Breast epithelium (tissue), 4 donors: ENCODE measurements at places on chromosomes 6 and 20.

DNA sequence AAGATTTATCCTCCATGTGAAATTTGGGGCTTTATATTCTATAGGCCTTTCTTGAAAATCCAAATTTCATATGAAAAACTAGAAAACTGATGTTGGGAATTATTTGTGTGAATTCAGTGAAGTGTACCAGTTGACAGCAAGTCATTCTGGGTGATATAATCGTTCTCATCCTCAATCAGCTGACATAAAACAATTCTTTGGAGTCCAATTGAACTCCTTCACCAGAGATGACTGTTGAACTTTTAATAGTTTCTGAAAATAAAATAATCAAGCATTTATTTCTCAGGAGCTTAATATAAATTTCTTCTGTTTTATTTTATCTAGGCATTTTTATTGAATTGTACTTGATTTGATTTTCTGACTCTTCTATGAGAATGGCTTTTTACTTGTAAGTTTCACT is 92.6 kb downstream of the ADGRB3 start:
- H3K36me3 ChIP-seq, result no peaks in the 10 kb centered on the region
- H3K27me3 ChIP-seq, result no peaks in the 10 kb centered on the region
- no peak overlapping the region for H3K4me3 ChIP-seq
- H3K27ac ChIP-seq, result no peak overlapping the region

- no peak overlapping the region for H3K27ac ChIP-seq
- H3K36me3 ChIP-seq, result no peaks in the 10 kb centered on the region
- no peak for DNase-seq
- peaks cover 6% of the 10 kb centered on the region for H3K4me1 ChIP-seq
- H3K4me3 ChIP-seq, result no peak overlapping the region
Measured at GRCh38 chr6:53484476-53485280, 60.2 kb downstream of the GCLC start.

- no peaks in the 10 kb centered on the region for H3K27me3 ChIP-seq
- no peaks in the 10 kb centered on the region for H3K4me1 ChIP-seq
- no peak overlapping the region for H3K4me3 ChIP-seq
- no peaks in the 10 kb centered on the region for H3K36me3 ChIP-seq
Measured at GRCh38 chr6:126174697-126175096, 165.2 kb upstream of the CENPW start.

DNA sequence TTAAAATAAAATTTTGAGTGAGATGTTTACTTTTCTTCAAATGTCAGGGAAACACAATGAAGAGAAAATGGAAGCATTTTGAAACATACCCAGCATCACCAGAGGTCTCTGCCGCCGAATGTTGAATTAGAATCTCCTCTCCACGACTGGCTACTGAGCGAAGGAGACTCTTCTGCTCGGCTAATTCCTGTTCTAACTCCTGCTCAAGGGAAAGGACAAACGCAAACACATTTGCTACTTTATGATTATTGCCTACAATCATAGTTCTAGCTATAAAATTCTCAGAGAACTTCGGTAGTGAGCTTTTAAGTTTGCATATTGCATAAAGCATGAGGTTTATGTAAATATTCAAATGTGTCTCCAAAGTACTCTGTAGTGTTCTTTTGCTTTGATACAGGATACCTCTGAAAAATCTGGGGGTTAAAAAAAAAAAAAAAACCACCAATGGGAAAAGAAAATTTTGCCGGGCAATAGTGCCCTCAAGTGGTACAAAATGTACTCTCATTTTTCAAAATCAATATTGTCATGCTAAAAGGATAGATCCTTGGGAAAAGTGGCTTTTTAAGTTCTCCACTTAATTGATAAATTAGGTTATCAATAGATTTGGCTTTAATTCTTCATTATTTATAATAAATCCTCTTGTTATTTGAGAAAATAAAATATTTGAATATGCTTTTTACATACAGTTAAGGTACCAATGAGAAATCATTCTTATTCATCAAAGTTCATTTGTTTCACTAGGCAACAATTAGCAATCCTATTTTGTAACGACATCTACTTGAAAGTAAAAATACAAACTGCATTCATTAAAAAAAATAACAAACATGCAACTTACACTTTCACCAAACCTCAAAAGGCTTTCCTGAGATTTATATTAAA is 369.0 kb downstream of the SYNE1 start:
- H3K27ac ChIP-seq, result no peak overlapping the region
- no peaks in the 10 kb centered on the region for H3K36me3 ChIP-seq
- no peaks in the 10 kb centered on the region for H3K27me3 ChIP-seq
- H3K4me3 ChIP-seq, result no peak overlapping the region
- H3K4me1 ChIP-seq, result no peaks in the 10 kb centered on the region

DNA sequence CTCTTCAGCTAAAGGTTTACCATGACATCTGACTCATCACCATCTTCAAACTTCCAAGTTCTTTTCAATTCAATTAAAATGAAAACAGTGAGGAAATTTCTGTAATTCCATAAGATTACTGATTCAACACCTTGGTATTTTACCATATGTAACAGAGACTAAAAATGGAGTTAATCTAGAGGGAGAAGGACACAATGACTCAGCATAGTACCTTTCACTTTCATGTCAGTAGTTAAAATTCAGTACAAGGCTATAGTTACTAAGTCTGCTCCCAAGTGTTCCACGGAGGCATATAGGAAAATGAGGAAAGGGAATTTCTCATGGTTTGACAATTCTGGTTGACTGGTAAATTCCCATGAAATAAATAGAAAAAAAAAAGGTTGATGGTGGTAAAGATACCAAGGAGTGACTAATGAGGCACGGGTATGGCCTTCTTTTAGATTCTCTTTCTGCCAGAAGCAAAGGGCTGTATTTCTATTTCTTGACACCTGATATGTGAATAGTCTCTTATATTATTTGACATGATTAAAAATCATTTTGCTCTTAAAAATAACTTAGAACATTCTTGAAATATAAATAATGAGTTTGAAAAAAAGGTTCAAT is 526.7 kb upstream of the ADGRB3 start:
- no peaks in the 10 kb centered on the region for H3K4me1 ChIP-seq
- no peak overlapping the region for H3K4me3 ChIP-seq
- H3K36me3 ChIP-seq, result no peaks in the 10 kb centered on the region
- H3K27ac ChIP-seq, result no peak overlapping the region
- DNase-seq, result no peak
- H3K27me3 ChIP-seq, result no peaks in the 10 kb centered on the region

- no peak for DNase-seq
- H3K4me3 ChIP-seq, result no peak overlapping the region
- H3K27me3 ChIP-seq, result no peaks in the 10 kb centered on the region
- H3K36me3 ChIP-seq, result no peaks in the 10 kb centered on the region
- H3K27ac ChIP-seq, result peak overlapping the region; percentile 74
Measured at GRCh38 chr20:60332523-60332922, 374.3 kb downstream of the CDH26 start.

DNA sequence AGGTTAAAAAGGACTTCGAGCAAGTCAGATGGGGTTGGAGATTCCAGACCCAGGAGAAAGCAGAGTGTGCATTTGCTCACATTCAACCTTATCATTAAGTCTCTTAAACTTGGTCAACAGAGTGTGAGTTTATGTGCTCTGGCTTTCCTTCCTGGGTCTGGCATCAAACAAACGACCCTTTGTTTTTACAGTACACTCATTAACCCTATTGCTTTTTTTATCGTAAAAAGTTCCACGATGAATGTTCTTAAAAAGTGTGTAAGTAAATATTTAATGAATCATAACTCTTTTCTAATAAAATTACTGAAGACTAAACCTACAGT is 2.5 kb downstream of the FYN start:
- no peak for DNase-seq
- H3K36me3 ChIP-seq, result no peaks in the 10 kb centered on the region
- peaks cover 3% of the 10 kb centered on the region for H3K27me3 ChIP-seq
- H3K4me1 ChIP-seq, result no peaks in the 10 kb centered on the region
- H3K27ac ChIP-seq, result no peak overlapping the region

DNA sequence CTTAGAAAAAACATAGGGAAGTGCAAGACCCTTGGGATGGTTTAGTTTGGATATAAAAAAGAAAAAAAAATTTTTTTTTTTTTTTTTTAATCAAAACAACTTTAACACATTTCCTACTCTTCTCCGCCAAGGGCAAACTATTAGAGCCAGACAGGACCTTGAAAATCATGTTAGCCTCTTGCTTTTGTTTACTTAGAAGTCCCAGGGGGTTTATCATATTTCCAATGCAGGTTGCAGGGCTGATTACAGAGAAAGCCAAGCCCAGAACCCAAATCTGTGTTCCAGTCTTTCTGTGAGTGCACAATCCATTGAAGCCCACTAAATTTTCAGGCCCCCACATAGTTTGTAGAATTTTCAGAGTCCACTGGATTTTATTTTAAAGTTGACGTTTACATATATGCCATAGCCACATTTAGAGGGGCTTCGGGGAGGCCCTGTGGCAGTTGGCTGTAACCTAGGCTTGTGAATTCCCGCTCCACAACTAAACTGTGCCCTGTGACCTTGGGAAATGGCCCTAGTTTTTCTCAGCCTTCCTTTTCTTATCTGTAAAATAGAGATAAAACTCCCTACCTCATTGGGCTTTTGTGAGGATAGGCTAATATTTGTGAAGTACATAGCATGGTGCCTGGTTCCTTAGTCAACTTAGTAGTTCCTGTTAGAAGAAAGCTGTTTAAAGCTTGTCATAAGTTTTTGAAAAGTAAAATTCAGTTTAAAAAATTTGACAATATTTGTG is 55.7 kb downstream of the NCOA7 start:
- no peaks in the 10 kb centered on the region for H3K4me1 ChIP-seq
- no peaks in the 10 kb centered on the region for H3K27me3 ChIP-seq
- no peak for DNase-seq
- no peak overlapping the region for H3K4me3 ChIP-seq
- no peak overlapping the region for H3K27ac ChIP-seq
- no peaks in the 10 kb centered on the region for H3K36me3 ChIP-seq

GRCh38 chr20:35975576-35976373 is 7.4 kb downstream of the CNBD2 start:
- no peaks in the 10 kb centered on the region for H3K27me3 ChIP-seq
- H3K36me3 ChIP-seq, result no peaks in the 10 kb centered on the region
- DNase-seq, result no peak
- H3K27ac ChIP-seq, result no peak overlapping the region

DNA sequence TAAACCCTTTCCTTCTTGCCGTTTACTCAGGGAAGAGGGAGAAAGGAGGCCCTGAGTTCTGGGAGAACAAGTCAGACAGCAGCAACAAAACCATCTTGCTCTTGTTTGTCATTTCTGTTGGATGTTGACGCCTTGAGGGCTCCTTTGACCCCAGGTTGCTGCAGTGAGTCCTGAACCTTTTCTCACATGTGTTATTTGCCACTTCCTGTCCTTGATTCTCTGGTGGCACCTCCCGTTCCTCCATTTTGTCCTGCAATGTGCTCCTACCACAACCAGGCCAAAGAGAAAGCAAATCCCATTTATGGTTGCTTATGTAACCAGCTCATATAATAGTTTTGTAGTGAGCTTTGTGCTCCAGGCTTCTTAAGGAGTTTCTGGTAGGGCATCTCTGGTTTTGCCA is 66.6 kb upstream of the ADGRF4 start:
- no peaks in the 10 kb centered on the region for H3K4me1 ChIP-seq
- no peak for DNase-seq
- H3K27ac ChIP-seq, result no peak overlapping the region
- H3K4me3 ChIP-seq, result no peak overlapping the region
- H3K36me3 ChIP-seq, result no peaks in the 10 kb centered on the region
- no peaks in the 10 kb centered on the region for H3K27me3 ChIP-seq

DNA sequence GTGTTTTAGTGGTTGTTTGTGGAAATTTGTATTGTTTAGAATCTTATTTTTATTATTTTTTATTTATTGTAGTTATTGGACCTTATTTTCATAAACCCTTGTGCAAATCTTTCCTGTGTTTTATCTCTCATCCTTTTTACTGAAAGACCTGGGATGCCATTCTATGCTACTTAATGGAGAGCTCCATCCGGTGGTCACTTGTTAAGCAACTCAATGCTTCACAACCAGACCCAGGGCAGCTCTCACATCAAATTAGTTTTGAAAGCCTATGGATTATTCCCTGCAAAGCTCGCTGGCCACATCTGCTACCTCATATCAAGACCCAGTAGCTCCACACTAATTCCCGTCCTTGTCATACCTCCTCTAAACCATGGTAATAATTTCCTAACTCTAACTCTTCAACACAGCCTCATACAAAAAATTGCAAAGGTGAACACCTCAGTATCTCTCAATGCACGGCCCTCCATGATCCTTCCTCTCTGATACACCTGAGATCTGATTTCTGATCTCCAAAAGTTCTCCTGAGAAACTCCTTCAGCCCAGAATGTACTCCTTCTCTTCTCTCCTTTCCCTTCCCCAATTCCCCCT is 296.6 kb upstream of the MANEA start:
- DNase-seq, result no peak
- no peaks in the 10 kb centered on the region for H3K36me3 ChIP-seq
- no peak overlapping the region for H3K27ac ChIP-seq
- no peaks in the 10 kb centered on the region for H3K27me3 ChIP-seq

DNA sequence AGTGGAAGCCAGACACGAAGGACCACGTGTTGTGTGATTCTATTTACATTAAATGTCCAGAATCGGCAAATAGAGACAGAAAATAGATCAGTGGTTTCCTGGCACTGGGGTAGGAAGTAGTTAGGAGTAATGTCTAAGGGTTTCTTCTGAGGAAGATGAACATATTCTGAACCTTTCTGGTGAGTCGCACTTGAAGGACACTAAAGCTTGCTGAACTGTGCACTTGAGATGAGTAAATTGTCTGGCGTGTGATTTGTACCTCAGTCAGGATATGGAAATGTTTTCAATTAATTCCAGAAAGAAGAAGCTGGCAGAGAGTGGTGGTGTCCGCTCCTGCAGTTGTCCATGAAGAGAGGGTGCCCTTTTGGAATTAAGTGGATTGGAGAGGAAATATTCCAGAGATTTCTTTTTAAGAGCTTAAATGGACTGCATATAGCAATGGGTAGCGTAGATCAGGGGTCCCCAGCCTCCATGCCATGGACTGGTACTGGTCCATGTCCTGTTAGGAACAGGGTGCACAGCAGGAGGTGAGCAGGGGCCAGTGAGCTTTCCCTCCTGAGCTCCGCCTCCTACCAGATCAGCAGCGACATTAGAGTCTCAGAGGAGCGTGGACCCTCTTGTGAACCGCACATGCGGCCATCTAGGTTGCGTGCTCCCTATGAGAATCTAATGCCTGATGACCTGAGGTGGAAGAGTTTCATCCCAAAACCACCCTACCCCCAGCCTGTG is 12.4 kb upstream of the KIF25 start:
- H3K4me1 ChIP-seq, result no peaks in the 10 kb centered on the region
- H3K36me3 ChIP-seq, result no peaks in the 10 kb centered on the region
- no peak for DNase-seq
- H3K4me3 ChIP-seq, result no peak overlapping the region

- DNase-seq, result no peak
- H3K36me3 ChIP-seq, result peaks cover 25% of the 10 kb centered on the region
- H3K4me1 ChIP-seq, result no peaks in the 10 kb centered on the region
- no peak overlapping the region for H3K27ac ChIP-seq
- H3K4me3 ChIP-seq, result no peak overlapping the region
Measured at GRCh38 chr20:49285233-49285668, 7.4 kb upstream of the ZNFX1 start.
